Activated CD8-positive, alpha-beta memory T cell treated with anti-CD3 and anti-CD28 coated beads for 1 hour (primary cell): ENCODE measurements at places on chromosomes 12 and 14.

- no peak for DNase-seq
Observed at GRCh38 chr12:111673503-111673902, 12.3 kb downstream of the BRAP start.

GRCh38 chr12:71610031-71610795 is 53.4 kb downstream of the ZFC3H1 start:
- DNase-seq, result no peak

- DNase-seq, result no peak
Observed at GRCh38 chr12:1435456-1435855, 158.9 kb downstream of the FBXL14 start.

DNA sequence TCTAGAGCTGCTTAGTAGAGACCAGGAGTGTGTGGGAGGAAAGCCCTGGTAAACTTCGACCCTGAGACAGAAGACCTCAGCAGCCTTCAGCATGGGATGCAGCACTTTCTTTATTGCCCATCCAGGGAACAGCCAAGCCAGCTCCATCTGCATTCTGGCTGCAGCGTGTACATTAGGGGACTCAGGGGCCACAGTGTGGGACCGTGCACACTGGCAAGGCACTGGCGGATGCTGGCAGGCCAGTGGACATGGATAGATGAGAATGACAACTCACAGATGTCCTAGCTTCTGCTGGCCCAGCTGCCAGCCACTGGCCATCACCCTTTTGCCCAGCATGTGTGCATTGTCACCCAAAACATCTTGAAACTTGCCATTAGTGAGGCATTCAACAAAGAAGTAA is 12.5 kb downstream of the PLD4 start:
- DNase-seq, result no peak

- no peak for DNase-seq
Observed at GRCh38 chr12:53107122-53107521, 3.8 kb downstream of the SOAT2 start.

DNA sequence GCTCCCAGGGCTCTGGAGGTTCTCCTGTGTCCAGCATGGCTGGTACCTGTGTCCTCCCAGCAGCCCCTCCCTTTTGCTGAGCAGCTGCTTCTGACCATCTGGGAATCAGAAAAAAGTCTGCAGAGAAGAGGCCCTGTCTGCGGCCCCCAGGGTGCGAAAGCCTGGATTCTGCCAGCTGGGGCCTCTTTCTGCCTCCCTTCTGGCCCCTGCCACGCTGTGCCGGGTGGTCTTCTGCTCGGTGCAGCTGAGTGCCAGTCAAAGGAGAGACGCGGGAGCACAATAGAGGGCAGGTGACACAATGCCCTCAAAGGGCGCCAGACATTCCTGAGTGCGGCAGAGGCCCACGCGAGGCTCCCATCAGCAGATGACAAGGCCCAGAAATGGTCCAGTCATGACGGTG is 12.6 kb downstream of the BTBD6 start:
- no peak for DNase-seq

- no peak for DNase-seq
Observed at GRCh38 chr14:53127151-53127550, 26.0 kb downstream of the DDHD1 start.

DNA sequence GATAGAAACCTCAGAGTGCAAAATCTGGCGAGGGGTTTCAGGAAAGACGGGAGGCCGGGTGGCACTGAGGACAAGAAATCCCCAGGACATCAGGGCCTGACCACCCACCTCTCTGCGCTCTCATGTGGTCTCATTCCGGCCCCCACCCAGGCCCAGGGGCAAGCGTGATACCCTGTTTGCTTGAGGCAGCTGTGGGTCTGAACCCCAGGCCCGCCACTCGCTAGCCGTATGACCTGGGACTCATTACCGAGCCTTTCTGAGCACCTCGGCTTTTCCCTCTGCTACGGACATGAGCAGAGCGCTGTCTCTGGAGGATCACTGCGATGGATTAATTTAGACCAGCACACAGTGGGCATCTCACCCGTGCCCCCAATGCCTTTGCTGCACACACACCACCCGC is 25.5 kb upstream of the BCDIN3D start:
- no peak for DNase-seq
